Lung (tissue), 17 donors: ENCODE measurements at places on chromosomes 12 and 14. TPM values are rescaled to one million over a fixed set of nuclear protein-coding genes. Genes with fewer than 3 reads are reported as not detected.

KRT79 gene
- not detected for total RNA-seq

OAS3 gene
- 13.9 TPM for total RNA-seq

IL22 gene
- total RNA-seq: not detected

INHBE gene
- not detected for total RNA-seq

TPI1 gene
- total RNA-seq: 507 TPM

SLC6A15 gene
- 0.34 TPM for total RNA-seq

ZFHX2 gene
- total RNA-seq: 0.82 TPM

GPR33 gene
- not detected for total RNA-seq

CPNE6 gene
- total RNA-seq: not detected

SCN8A gene
- 0.77 TPM for total RNA-seq

MBD6 gene
- 132 TPM for total RNA-seq

ENO2 gene
- 14.4 TPM for total RNA-seq

GRCh38 chr12:77685112-77685511 lies 145.6 kb upstream of the NAV3 start:
- peak; percentile 70 for DNase-seq

DNA sequence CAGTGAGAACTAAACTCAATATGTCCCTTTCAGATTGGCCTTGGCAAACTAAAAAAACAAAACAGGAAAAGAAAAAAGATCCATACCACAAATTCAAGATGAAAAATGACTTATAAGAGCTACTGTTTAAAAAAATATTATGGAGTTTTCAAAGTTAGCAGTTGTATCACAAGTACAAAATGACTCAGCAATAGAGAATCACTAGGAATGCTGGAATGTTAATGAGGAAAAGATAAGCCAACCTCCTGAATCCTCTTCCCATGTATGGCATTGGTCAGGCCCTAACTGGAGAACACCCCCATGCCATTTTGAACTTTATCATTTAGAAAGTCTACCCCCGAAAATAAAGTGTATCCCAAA lies 62.2 kb downstream of the PPP1R36 start:
- DNase-seq: no peak

DNA sequence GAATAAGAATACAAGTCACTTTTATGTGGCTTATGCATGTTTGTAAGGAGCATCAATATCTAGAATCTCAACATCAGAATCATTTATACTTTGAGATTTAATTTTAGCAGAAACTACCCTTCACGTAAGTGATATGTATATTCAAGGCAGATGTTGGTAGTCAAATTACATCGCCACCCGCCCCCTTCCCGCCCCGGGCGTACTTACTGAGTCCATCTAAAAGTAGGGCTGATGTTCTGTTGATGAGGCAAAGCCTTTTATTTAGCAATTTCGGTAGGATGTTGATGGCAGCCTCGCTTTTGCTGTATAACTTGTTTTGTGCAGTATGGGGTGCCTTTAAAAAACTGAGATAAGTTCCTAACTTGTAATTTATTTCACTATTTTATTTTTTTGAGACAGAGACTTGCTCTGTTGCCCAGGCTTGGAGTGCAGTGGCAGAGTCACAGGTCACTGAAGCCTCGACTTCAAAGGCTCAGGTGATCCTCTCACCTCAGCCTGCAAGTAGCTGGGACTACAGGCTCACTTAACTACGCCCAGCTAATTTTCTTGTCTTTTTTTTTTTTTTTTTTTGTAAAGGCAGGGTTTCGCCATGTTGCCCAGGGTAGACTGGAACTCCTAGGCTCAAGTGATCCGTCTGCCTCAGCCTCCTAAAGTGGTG lies 30.8 kb downstream of the KTN1 start:
- no peak for DNase-seq

GRCh38 chr12:1872448-1872847 lies 46.0 kb downstream of the CACNA2D4 start:
- no peak for DNase-seq

DNA sequence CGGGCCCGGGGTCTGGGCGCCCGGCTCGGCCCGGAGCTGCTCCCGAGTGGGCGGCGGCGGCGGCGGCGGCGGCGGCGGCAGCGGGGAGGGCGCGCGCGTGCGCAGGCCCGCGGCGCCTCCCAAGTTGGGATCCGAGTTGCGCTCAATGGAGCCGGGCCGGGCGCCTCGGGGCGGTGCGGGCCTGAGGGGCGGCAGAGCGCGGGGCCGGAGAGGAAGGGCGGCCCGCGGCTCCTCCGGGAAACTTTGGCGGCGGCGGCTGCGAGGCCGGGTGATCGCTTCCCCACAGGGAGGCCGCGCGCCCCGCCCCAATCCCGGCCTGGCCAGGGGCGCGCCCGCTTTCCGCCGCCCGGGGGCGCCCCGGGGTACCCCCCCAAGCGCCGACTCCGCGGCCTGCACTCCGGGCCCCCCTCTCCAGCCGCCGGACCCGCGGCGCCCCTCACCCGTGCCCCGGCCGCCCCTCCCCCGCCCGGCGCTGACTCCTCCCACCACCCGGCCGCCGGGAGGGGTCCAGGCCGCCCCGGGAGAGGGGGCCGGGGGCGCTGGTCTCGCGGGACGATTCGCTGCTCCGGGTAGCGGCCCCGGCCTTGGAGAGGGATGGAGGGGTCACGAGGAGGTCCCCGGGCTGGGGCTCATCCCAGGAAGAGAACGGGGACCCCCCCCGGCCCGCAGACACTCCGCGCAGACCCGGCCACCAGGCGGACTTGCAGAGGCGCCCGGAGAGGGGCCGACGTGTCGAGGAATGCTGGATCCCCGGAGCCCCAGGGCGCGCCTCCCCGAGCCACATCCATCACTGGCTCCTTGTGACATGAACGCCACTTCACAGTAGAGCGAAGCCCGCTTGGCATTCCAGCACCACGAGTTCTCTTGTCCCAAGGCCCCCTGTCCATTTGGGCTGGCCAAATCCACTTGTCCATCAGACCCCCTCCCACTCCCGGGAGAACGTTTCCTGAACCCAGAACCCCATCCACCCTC lies at the start of gene RILPL1:
RILPL1 (minus strand) TSS at position 48 of the 972 bp plus-strand sequence. CDS start 237 bp downstream, outside the sequence.
- peak; percentile 72 for DNase-seq

- no peak for DNase-seq
These were observed 49.8 kb upstream of the CCDC63 start for GRCh38 chr12:110796952-110797351.

- peak; percentile 75 for DNase-seq
These were observed 50.0 kb downstream of the KDM2B start for GRCh38 chr12:121530600-121531355.

DNA sequence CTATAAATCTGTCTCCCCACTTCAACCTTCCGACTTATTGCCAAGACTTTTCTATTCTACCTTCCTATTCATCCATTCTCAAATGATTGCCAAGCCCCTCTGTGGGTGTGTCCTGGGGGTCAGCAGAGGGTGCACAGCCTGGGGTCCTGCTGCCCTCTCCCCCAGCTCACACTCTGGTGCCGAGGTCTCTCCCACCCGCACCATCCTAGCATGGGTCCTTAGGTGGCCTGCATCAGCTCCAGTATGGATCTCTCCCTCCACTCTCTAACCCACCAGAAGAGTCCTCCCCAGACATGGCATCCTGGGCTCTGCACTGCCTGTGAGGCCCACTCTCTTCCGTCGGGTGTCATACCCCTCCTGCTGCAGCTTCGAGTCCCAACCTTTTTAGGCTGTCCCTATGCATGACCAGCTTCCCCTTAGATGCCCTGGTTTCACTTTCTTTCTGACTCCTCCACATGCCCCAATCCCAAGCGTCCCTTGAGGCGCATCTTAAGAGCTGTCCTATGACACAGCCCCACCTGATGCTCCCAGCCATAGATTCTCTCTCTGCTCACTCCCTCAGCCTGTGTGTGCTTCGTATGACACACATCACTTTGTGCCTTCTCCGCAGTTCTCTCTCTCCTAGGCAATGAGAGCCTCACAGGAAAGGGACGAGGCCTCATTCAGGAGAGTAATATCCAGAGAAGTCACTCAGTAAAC lies 43.9 kb downstream of the GIT2 start:
- DNase-seq: no peak

GRCh38 chr12:75661908-75662307 lies 150.5 kb upstream of the KRR1 start:
- no peak for DNase-seq

GRCh38 chr12:65741656-65742017 lies 82.6 kb upstream of the HMGA2 start:
- DNase-seq: no peak

DNA sequence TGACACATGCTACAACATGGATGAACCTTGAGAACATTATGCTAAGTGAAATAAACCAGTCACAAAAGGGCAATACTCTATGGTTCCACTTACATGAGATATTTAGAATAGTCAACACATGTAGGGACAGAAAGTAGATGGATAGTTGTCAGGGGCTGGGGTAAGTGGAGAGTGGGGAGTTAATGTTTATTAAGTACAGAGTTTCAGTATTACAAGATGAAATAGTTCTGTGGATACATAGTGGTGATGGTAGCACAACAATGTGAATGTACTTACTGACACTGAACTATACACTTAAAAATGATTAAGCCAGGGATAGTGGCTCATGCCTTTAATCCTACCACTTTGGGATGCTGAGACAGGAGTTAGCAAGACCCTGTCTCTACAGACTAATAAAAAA lies 8.7 kb downstream of the NUP107 start:
- no peak for DNase-seq

DNA sequence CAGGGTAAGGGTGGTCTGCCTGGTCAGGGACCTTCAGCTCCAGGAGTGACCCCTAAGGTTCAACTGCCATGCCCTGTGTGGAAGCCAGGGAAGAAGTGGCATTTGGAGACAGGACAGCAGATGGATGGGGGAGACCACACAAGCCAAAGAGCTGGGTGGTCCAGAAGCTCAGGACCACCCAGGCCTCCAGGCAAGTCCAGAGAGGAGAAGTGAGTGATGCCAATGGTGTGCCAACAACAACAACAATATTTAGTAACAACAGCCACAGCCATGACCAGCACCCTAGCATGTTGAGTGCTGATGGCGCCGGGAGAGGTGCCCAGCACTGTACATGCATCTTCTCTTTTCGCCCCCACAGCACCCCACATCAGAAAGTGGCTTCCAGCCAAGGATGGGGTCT lies 113.7 kb downstream of the ESRRB start:
- DNase-seq: no peak

DNA sequence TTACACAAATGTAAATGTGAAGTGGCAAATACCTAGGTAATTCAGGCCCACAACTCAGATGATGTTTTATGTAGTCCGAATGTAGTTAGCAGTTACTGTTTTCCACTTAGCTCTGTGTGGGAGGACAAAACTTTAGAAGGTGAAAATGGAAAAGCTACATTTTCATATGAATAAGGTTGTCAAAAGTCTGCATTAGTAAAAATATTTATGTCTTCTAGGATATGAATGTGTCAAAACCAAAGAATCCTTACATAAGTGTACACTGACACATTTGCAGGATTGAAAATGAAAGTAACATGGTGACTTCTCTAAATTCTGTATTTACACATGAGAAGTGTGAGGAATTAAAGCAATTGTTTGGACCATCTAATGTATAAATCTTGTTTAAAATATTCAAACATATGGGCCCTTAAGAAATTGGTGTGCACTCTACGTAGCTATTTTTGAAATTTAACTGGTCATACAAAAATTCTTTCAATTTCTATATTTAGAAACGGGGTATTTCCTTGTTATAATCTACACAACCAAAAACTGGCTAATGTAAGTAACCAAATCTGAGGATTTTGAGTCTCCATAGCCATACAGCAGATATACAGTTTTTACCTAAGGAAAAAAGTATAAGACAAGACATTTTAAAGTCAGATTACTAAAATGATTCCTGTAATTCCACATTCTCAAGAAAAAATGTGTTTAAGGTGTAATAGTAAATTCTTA lies 5.4 kb downstream of the CDKN1B start:
- DNase-seq: no peak

- no peak for DNase-seq
These were observed 2.1 kb upstream of the ABCD2 start for GRCh38 chr12:39621670-39622069.

GRCh38 chr12:26791301-26791791 lies 41.6 kb downstream of the ITPR2 start:
- no peak for DNase-seq

- DNase-seq: peak; percentile 12
These were observed 693 bp downstream of the MAP3K9 start for GRCh38 chr14:70808416-70809224.
